Activated CD8-positive, alpha-beta T cell treated with anti-CD3 and anti-CD28 coated beads for 36 hours (primary cell): ENCODE measurements at places on chromosomes 1 and 21. TPM values are rescaled to one million over a fixed set of nuclear protein-coding genes. Genes with fewer than 3 reads are reported as not detected.

FAM177B gene
- not detected for total RNA-seq

NRIP1 gene
- 12.8 TPM for total RNA-seq

DNA sequence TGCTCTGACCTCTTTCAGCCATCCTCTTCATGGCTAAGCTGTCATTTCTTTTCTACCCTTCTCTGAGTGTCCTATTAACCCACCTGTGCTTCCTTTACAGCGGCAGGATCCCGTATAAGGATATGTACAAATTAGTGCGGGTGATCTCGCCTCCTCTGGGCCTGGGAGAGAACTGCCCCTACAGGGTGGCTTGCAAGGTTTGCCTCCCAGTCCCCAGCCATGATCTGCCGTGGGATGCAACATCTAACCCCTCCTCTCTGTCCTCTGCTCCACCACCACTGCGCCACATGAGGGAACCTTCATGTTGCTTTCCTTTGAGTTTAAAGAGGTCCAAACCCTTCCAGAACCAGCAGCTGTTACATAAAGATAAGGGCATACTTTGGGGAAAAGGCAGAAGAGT lies 282.2 kb downstream of the ZNF648 start:
- DNase-seq = no peak
- H3K4me3 ChIP-seq = no peak overlapping the region
- H3K36me3 ChIP-seq = no peaks in the 10 kb centered on the region
- H3K4me1 ChIP-seq = no peaks in the 10 kb centered on the region
- H3K27ac ChIP-seq = no peak overlapping the region

DNA sequence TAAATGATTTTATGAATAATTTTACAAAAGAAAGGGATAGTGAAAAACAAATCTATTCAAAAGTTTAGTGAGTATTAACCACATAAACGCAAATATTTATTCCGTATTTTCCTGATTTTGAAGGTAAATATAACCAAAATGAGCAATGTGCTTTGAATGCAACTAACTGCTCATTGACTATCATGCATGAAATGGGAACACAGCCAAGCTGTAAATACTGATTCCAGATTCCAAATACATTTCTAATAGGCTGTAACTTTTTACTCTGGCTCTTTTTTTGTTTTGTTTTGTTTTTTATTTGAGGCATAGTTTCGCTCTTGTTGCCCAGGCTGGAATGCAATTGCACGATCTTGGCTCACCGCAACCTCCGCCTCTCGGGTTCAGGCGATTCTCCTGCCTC lies 41.8 kb downstream of the SELENOF start:
- peaks cover 12% of the 10 kb centered on the region for H3K4me1 ChIP-seq
- H3K36me3 ChIP-seq = peaks cover 15% of the 10 kb centered on the region
- no peak overlapping the region for H3K4me3 ChIP-seq

DNA sequence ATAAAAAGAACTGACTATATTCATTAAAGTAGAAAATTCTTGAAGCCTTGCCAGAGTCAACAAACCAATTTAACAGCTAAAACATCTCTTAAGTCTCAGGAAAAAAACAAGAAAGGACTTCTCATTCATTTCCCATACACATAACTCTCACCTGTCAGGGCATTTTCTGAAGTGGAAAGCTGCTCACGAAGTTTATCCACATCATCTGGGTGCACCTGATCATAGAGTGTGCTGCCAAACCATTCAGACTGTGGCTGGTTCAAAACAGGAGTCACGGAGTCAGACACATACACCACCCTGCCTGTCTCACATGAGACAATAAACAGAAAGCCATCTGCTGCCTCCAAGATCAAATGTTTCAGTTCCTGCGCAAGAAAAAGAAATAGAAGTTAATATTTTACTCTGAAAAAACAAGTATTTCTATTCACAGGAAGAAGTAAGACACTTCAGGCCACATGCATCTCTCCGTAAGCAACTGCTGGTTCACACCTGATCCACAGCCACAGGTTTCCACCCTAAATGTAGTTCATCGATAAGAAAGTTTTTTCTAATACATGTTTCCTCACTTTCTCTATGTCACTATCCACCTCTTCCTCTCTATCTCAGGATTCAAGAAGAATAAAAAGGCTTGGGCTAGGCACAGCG lies 28.2 kb upstream of the CTSK start:
- no peaks in the 10 kb centered on the region for H3K27me3 ChIP-seq
- peaks cover 46% of the 10 kb centered on the region for H3K36me3 ChIP-seq
- H3K4me1 ChIP-seq = peaks cover 17% of the 10 kb centered on the region

GRCh38 chr1:167273027-167273800 lies 52.5 kb downstream of the POU2F1 start:
- H3K36me3 ChIP-seq = no peaks in the 10 kb centered on the region
- no peak overlapping the region for H3K4me3 ChIP-seq
- H3K27ac ChIP-seq = peak overlapping the region; percentile 16
- no peaks in the 10 kb centered on the region for H3K27me3 ChIP-seq
- peaks cover 57% of the 10 kb centered on the region for H3K4me1 ChIP-seq

DNA sequence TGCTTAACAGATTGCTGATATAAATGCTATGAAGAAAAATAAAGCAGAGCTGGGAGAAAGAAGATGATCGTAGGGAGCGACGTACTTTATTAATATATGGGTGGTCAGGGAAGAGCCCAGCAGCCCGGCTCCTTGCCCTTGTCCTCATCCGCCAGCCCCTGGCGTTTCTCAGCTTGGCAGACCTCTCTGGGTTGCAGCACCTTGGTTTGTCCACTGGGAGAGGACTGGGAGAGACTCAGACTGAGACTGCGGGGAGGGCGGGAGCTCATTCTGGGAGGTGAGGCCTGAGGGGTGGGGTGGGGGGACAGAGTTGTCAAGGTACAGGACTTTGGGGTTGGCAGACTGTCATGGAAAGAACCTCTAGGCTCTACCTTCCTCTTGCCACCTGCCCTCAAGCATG lies 3.3 kb upstream of the S100A3 start:
- DNase-seq = no peak
- H3K4me1 ChIP-seq = peaks cover 2% of the 10 kb centered on the region
- no peaks in the 10 kb centered on the region for H3K27me3 ChIP-seq
- no peak overlapping the region for H3K27ac ChIP-seq
- no peak overlapping the region for H3K4me3 ChIP-seq

GRCh38 chr1:110216844-110217444 lies 6.8 kb downstream of the KCNC4 start:
- peaks cover 3% of the 10 kb centered on the region for H3K36me3 ChIP-seq
- H3K27ac ChIP-seq = no peak overlapping the region
- no peak overlapping the region for H3K4me3 ChIP-seq
- DNase-seq = peak; percentile 28
- peaks cover 40% of the 10 kb centered on the region for H3K4me1 ChIP-seq

GRCh38 chr1:87046951-87047350 lies 132.5 kb downstream of the HS2ST1 start:
- no peaks in the 10 kb centered on the region for H3K27me3 ChIP-seq
- H3K4me1 ChIP-seq = peaks cover 45% of the 10 kb centered on the region
- no peak for DNase-seq
- H3K4me3 ChIP-seq = no peak overlapping the region

GRCh38 chr1:228510101-228510802 lies 23.1 kb downstream of the RNF187 start:
- H3K4me1 ChIP-seq = peaks cover 6% of the 10 kb centered on the region
- no peak for DNase-seq
- peak overlapping the region; percentile 4 for H3K27ac ChIP-seq
- H3K36me3 ChIP-seq = no peaks in the 10 kb centered on the region
- H3K4me3 ChIP-seq = no peak overlapping the region

GRCh38 chr1:226973898-226974543 lies 33.9 kb downstream of the COQ8A start:
- no peak for DNase-seq
- H3K36me3 ChIP-seq = peaks cover 16% of the 10 kb centered on the region
- H3K27ac ChIP-seq = no peak overlapping the region
- peaks cover 5% of the 10 kb centered on the region for H3K4me1 ChIP-seq
- H3K4me3 ChIP-seq = no peak overlapping the region

GRCh38 chr1:43309405-43310025 lies 8.7 kb downstream of the TIE1 start:
- no peaks in the 10 kb centered on the region for H3K4me1 ChIP-seq
- no peak overlapping the region for H3K27ac ChIP-seq
- DNase-seq = no peak
- H3K4me3 ChIP-seq = no peak overlapping the region

DNA sequence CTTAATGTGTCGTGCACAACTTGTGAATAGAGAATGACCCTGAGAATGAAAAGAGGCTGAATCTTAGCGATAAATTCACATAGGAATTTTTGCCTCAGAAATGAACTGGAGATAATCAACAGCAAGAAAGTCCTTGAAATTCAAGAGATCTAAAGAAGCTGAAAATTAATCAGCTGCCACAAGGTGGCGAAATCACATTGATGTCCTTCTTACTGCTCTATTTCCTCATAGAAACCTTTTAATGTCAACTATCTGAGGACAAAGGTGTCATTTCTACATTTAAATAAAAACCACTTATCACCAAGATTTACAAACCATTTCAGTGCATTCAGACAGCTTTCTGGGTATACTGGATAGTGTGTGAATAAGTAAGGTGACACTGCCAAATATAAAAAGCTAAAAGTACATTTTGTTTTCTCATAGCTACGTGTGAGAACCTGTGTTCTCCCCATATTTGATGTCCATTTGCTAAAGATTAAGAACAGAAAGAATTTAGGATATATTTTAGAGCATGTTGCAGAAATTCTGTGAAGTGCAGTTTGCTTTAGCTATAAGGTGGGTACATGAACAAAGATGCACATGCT lies 485.3 kb upstream of the PTBP2 start:
- no peak overlapping the region for H3K27ac ChIP-seq
- no peaks in the 10 kb centered on the region for H3K4me1 ChIP-seq
- peak; percentile 37 for DNase-seq
- H3K27me3 ChIP-seq = no peaks in the 10 kb centered on the region
- H3K36me3 ChIP-seq = no peaks in the 10 kb centered on the region
- no peak overlapping the region for H3K4me3 ChIP-seq

- DNase-seq = peak; percentile 70
- no peaks in the 10 kb centered on the region for H3K27me3 ChIP-seq
- peak overlapping the region; percentile 45 for H3K4me3 ChIP-seq
- H3K27ac ChIP-seq = no peak overlapping the region
- H3K4me1 ChIP-seq = peaks cover 68% of the 10 kb centered on the region
These were observed 21.8 kb downstream of the DHRS3 start for GRCh38 chr1:12596007-12596821.

DNA sequence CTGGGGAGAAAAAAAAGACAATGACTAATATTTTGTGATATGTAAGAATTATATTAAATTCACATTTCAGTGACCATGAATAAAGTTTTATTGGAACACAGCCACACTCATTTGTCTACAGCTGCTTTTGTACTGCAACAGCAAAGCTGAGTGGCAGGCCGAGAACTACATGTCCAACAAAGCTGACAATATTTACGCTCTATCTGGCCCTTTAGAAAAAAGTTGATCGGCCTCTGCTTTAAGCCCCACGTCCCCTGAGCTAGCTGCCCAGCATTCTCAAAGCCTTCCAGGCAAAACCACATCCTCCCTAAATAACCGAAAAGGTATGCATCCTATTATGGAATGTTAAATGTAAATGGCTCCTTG lies 8.6 kb downstream of the SLC2A1 start:
- peak overlapping the region; percentile 24 for H3K4me3 ChIP-seq
- H3K4me1 ChIP-seq = peaks cover 95% of the 10 kb centered on the region
